Fibroblast of skin of left biceps (primary cell): ENCODE measurements at places on chromosomes 6 and 20.
A peak's percentile ranks its signal among the peaks of the same experiment; 100 is the strongest.

GRCh38 chr6:57177545-57178265, 5.6 kb downstream of the BAG2 start:
- DNase-seq = no peak

DNA sequence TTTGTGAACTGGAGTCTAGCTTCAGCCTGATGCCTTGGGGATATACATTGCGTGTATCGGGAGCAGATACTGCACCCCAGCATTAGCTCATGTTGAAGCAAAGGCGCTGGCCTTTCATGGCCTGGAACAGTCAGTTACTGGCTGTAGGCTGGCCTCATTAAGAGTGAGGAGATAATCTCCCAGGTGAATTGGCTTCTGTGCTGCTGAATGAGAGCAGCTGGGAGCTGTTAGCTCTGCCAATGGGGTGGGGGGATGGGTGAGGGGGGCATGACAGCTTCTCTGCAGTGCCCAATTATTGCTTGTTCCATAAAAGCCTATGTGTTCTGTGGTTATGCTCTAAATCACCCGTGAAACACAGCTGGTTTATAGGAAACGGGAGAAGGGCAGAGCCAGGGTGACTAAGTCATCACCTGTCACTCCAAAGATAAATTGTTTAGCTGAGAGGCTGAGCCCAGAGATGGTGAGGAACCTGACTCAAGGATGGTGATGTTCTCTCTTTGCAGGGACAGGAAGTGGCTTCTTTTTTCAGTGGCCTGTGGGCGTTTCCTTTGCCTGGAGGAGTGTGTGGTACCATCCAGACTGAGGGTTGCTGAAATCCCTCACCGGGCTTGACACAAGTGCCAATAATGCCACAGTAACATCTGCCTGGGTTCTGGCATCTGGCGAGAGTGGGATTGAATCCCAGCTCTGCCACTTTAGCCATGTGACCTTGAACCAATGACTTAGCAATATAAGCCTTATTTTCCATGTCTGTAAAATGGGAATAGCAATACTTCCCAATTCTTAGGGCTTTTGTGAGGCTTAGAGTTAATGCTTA, 170.8 kb downstream of the BCAS1 start:
- DNase-seq = no peak

DNA sequence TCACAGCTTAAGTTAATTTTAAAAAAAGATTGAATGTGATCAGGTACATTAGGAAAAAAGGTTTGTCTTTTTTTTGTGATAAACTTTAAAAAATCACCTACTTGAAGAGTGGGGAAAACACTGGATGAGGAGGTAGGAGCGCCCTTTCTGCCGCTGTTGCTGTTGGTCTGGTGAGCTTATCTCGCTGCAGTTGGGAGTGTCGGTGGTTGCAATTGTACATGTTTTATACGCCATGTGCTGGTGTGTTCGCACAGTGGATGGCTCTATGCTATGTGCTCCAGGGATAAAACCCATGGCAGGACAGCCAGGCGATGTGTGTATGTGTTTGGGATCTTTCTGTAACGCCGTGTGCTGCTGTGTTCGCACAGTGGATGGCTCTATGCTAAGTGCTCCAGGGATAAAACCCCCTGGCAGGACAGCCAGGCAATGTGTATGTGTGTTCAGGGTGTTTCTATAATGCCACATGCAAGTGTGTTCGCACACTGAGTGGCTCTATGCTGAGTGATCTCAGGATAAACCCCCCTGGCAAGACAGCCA, 1.7 kb downstream of the SLC22A3 start:
- no peak for DNase-seq

GRCh38 chr6:27091661-27092315, 155.7 kb upstream of the PRSS16 start:
- DNase-seq = peak; percentile 84

GRCh38 chr20:33232486-33233072, 3.2 kb upstream of the BPIFA1 start:
- no peak for DNase-seq

DNA sequence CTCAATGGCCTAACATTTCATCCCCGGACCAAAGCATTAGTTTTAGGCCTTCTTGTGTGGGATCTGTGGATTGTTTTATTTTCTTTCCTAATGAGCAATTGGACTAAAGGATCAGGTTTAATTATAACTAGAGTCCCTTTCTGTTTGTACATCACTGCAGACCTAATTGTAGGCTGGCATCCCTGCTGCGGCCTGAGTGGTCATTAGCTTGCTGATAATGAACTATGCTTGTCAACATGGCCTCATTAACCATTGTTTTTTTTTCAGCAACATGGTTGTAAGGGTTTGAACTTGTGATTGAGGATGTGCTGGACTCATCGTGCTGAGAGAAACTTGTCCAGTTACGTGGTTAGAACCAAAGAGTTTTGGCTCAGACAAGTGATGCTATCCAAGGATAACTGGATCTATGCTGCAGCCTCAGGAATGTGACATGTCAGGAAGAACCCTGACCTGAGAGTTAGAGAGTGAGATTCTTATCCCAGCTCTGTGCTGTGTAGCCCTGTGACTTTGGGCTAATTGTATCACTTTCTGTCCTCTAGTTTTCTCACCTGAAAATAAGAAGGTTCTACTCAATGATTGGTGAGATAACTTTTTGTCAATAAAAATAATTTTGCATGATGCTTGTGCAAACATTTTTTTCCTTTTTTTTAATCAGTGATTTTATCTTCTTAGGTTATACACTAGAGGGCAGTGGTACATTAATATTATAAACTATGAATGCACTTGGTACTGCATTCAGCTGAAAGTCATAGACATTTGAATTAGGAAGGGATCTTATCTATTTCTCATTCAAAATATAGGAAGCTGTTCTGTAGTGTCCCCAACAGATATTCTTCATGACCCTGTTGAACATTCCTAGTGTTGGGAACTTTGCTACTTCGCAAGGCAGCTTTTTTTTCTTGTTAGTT, 140.9 kb downstream of the RNF144B start:
- DNase-seq = no peak

GRCh38 chr6:6823568-6824224, 235.2 kb downstream of the LY86 start:
- no peak for DNase-seq

DNA sequence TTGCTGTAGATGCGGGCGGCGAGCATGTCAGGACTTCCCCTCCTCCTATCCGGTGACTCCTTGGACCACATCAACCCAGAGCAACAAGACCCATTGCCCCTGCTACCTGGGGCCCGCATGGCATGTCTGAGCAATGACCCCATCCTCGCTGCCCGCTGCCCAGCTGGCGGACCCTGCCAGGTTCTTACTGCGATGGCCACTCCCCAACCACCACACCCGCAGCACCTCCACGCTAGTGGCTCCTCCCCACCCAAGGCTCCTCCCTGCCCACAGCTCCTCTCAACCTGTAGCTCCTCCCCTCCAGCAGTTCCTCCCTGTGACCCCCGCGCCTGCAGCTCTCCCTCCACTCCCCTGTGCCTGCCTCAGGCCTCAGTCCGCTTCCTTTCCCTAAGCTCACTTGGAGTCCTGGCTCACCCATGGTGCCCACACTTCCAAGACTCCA, 17.6 kb upstream of the SERPINB9 start:
- no peak for DNase-seq

GRCh38 chr20:4131911-4132310, 116.6 kb upstream of the RNF24 start:
- no peak for DNase-seq

GRCh38 chr6:63644668-63645326, 9.2 kb downstream of the PHF3 start:
- no peak for DNase-seq

DNA sequence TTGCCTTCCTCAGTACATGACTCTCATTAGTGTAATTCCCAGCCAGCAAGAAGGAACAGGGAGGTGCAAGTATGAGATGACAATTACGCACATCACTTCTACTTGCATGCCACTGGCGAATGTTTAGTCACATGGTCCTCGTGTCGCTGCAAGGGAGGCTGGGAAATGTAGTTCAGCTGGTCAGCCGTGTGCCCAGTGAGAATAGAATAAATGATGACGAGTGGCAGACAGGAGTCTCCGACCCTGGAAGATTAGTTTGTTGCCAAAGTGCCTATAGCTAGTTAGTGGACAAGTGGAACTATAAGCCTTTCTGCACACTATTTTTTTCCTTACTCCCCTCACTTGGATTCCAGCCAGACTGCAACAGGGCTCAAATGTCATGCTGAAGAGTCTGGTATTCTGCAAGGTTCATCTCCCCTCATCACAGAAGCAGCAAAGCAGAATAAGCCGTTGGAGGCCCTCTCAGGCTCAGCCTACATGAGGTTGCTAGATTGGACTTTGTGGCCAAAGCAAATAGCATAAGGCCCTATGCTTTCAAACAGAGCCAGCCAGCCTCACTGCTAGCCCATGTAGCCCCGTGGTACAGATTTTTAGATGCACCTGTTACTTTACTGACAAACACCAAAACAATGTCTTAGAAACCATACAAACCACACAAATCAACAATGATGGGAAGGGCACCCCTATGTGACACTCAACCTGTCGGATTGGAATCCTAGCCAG, 9.7 kb downstream of the LINC00237 start:
- no peak for DNase-seq

- no peak for DNase-seq
Measured at GRCh38 chr20:430091-430999, 22.2 kb downstream of the RBCK1 start.
